ENCODE measurements at places on chromosomes 7 and 10. TPM values are rescaled to one million over a fixed set of nuclear protein-coding genes. Genes with fewer than 3 reads are reported as not detected.

Gene NEUROD6
- not detected for total RNA-seq

Gene SHH
- total RNA-seq: not detected

Gene ZC3HAV1
- 59.8 TPM for total RNA-seq

Gene COL26A1
- total RNA-seq: 51.7 TPM

Gene ZRANB1
- 26.7 TPM for total RNA-seq

Gene ZNF488
- 5.2 TPM for total RNA-seq

Gene ADK
- total RNA-seq: 50.3 TPM

Gene ZNF117
- total RNA-seq: 20.0 TPM

Gene FAM25A
- total RNA-seq: not detected

Gene ANKIB1
- 39.8 TPM for total RNA-seq

Gene LDB3
- 0.14 TPM for total RNA-seq

Gene CDK1
- total RNA-seq: 168 TPM

DNA sequence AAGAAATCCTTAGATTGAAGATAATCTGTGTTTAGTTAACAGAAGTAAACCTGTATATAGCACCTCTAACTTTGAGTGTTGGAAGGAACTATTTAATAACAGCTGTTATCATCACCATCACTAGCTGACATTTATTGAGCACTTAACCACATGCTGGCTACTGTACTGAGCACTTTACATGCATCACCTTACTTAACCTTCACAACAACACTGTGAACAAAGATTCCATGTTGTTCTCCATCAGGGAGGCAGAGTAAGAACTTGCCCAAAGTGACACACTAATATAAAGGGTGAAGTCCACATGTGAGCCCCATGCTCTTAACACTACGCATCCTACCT, 182.2 kb downstream of the ST7 start:
- no peak for DNase-seq

GRCh38 chr7:37908221-37908788, 8.3 kb downstream of the SFRP4 start:
- DNase-seq: no peak

DNA sequence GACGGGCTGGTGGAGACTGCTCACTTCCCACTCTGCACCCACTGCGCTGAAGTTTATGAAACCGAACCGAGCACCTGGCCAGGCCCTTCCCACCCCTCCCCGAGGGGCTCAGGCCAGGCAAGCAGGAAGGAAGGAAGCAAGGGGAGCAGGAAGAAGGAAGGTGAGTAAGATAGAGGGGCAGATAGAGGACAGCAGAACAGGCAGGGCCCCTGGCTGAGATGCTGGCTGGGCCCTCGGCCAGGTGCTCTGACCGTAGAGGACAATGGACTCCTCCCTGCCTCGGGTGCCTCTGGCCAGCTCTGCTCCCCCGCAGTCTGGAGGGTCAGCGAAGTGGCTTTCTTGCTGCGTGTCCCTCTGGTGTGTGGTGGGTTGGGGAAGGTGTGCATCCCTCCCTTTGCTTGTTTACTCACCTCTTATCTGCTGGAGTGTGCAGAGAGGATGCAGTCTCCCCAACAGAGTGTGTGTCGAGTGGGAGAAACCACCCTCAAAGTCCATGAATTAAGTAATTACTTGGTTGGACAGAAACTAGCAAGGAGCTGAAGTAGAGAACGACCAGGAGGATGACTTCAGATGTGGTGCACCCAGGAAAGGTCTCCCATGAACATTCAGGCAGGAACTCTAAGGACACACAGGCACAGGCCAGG, 82.8 kb upstream of the PPP2R2D start:
- DNase-seq: no peak

DNA sequence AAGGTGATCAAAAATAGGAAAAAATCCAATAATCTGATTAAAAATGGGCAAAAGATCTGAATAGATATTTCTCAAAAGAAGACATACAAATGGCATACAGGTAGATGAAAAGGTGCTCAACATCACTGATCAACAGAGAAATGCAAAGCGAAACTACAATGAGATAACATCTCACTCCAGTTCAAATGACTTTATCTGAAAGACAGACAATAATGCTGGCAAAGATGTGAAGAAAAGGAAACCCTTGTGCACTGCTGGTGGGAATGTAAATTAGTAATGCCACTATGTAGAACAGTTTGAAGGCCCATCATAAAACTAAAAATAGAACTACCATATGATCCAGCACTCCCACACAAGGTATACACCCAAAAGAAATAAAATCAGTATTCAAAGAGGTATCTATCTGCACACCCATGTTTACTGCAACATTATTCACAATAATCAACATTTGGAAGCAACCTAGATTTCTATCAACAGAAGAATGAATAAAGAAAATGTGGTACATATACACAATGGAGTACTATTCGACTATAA, 85.0 kb downstream of the LRRN3 start:
- no peak for DNase-seq

GRCh38 chr10:48598936-48599829, 5.7 kb downstream of the ARHGAP22 start:
- DNase-seq: no peak

DNA sequence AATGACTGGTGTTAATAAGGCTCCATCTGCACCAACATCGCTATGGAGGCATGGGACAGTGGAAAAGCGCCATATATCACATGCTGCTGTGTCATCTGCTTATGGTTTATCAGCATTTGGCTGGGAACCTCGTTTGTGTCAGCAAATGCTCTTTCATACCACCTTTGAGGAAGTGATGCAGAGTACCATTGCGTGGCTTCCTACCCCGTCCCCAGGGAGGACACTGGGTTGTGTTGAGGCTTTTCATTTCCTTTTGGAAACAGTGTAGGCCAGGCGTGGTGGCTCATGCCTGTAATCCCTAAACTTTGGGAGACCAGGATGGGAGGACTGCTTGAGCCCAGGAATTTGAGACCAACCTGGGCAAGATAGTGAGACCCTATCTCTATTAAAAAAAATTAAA, 6.8 kb downstream of the TACR2 start:
- DNase-seq: no peak

- no peak for DNase-seq
These were observed 37.7 kb downstream of the CDK13 start for GRCh38 chr7:39987641-39988347.

DNA sequence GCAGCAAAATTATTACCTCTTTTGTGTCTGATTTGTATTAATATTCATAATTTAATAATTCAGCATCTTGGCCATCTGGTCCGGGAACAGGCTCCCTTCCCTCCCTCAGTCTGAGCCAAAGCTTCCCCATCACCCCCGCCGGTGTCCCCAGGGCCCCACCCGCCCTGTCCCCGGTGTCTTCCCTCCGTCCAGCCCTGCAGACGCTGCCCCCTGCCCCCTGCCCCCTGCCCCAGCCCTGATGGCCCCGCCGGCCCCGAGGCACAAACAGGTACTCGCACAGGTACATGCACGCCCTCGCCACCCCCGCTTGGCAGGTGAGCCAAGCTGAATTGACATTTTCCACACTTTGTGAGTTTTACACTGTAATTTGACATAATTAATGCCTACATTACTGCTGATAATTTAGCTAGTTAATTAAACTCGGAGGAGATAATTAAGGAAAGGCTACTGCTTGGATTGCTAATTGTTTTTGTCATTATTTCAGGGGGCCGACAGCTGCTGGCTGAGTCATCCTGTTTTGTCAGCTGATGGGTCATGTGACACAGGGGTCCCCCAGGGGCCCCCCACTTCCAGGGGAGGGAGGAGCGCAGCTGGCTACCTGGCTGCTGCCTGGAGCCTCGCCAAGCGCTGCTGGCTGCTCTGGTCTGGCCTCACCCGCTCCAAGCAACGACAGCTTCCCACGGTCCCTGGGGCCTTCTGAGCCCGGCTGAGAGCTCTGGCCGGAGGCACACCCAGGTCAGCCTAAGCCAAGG, 36.6 kb downstream of the MICALL2 start:
- DNase-seq: no peak

GRCh38 chr10:43699516-43699915, 50.8 kb upstream of the ZNF32 start:
- DNase-seq: no peak

DNA sequence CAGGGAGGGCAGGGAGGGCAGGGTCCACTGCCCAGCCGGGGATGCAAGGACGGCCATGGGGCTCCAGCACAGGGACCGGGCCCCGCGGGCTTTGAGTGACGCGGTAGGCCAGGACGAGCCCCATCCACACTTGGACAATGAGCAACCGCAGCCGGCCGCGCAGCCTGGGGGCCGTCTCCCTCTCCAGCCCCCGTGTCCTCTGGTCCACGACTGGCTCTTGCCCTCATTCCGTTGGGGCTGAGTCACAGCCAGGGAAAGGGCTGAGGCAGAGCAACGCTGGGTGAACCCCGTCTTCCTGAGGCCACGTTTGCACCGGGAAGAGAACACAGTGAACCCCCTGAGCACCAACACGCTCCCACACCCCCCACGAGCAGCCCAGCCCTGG, 23.7 kb downstream of the SHH start:
- no peak for DNase-seq

- DNase-seq: no peak
These were observed 22.2 kb downstream of the TMEM273 start for GRCh38 chr10:49165821-49166483.

- no peak for DNase-seq
These were observed 745.2 kb downstream of the AUTS2 start for GRCh38 chr7:70343519-70343918.

GRCh38 chr10:122544493-122544892, 16.1 kb upstream of the DMBT1 start:
- no peak for DNase-seq

DNA sequence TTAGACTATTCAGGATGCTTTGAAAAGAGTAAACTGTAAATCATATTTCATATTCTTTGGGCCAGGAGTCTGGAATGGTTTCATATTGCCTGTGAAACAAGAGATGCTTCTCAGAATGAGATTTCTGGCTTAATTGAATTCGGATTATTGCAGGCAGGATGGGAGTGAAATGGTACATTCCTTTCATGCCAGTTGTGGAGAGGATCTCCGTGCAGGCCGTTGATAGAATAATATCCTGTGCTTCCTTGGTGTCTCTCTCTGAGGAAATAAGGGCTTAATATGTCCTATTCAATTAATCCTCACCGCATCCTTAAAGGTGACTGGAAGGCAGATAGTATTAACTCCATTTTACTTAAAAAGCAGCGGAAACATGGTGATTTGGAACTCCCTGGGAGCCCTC, 56.6 kb downstream of the CUX1 start:
- no peak for DNase-seq

- DNase-seq: no peak
These were observed 51.4 kb downstream of the RHOBTB1 start for GRCh38 chr10:60892571-60892970.

- no peak for DNase-seq
These were observed 272.9 kb downstream of the TRIL start for GRCh38 chr7:28685242-28685643.

- no peak for DNase-seq
These were observed 33.5 kb downstream of the ALOX5 start for GRCh38 chr10:45407542-45407941.

GRCh38 chr10:60871215-60871614, 72.8 kb downstream of the RHOBTB1 start:
- no peak for DNase-seq

DNA sequence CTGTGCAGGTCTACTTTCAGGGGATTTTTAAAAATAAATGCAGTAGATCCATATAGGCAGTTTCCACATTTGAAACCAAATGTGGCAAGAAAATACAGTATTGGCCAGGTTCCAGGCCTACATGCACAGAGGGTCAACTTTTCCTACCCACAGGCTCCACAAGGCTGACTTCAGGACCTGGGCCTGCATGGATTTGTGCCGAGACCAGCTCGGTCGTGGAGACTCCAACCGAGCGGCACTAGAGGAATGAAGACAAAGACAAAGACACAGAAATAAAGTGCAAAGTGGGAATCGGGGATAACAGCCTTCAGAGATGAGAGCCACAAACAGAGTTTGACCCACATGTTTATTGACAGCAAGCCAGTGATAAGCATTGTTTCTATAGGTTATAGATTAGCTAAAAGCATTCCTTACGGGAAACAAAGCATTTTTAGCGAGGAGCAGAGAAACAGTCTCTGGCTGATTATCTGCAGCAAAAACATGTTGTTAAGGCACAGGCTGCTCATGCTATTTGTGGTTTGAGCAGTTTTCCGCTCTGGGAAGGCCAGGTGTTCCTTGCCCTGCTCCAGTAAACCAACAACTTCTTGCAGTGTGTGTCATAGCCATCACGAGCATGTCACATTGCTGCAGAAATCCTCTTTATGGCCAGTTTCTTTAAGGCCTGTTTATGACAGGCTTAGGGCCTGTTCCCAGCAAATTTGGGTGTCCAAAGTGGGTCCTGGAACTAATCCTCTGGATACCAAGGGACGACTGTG, 52.6 kb downstream of the ZNF37A start:
- no peak for DNase-seq

GRCh38 chr7:36469236-36469635, 79.6 kb downstream of the ANLN start:
- no peak for DNase-seq

DNA sequence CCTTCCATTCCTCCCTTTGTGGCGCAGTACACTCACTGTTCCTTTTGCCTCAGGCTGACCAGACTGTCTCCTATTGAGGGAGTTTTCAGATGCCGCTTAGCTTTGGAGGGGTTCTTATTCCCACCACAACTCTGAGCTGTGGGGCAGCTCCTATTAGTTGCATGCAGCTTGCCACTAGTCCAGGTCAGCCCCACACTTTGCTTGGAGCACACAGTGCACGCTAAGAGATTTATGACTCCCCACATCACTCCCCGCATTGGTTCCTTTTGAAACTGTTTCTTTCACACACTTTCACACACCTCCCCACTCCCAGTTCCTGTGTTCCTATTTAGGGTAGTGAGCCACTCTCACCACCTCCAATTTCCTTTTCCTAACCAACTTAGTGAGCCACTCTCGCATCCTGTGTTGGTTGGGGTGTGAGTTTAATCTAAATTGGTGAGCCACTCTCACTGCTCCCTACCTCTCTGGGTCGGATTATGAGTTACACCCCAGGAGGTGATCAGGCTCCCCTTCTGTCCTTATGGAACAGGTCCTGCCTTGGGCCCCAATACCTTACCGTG, 10.4 kb upstream of the ZNF485 start:
- DNase-seq: no peak

DNA sequence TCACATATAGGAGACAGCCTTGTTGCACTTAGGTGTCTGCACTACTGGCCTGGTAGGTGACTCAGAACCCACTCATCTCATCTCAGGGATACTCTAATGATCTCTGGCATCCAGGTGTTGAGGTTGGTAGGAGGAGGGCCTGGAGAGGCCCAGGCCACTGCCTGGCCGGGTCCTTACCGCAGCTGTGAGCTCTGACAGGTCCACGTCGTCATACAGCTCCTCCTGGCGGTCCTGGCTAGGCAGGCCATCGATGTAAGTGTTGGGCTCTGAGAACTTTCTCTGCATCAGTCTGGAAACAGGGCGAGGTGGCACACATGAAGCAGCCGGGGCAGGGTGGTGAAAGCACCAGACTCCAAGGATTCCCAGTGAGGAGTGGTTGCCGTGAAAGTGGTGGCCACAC, 62.1 kb downstream of the VWA2 start:
- DNase-seq: no peak

DNA sequence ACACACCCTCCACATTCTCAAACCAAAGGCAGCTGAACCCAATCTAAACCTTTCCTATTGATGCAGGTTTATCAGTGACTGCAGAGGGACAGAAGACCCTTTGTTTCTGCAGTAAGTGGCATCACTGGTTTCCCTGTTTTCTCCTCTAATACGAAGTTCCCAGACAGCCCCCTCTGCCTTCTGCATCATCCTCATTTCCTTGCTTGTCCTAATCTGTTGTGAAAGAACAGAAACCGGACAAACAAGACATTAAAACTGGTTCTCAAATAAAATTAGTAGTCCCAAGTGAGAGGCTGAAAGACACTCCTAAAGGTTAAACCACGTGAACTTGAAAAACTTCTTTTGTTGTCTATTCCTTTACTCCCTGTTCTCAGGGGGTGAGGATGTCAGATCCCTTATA, 10.1 kb upstream of the ADRB1 start:
- DNase-seq: no peak

GRCh38 chr7:92061154-92061553, 73.1 kb downstream of the CYP51A1 start:
- no peak for DNase-seq
